Smooth muscle cell of the pulmonary artery (primary cell): ENCODE measurements at places on chromosomes 2 and 18. TPM values are rescaled to one million over a fixed set of nuclear protein-coding genes. Genes with fewer than 3 reads are reported as not detected.

TUBA3E gene
- total RNA-seq = not detected in 2 replicates

PSMD14 gene
- 58.7 and 60.1 TPM in 2 replicates for total RNA-seq

ALPG gene
- not detected in 2 replicates for total RNA-seq

CYP27C1 gene
- under 0.01 and 0.13 TPM in 2 replicates for total RNA-seq

LHCGR gene
- not detected in 2 replicates for total RNA-seq
